ENCODE measurements at places on chromosomes 2 and 18. TPM values are rescaled to one million over a fixed set of nuclear protein-coding genes. Genes with fewer than 3 reads are reported as not detected.
A peak's percentile ranks its signal among the peaks of the same experiment; 100 is the strongest.

- no peak for DNase-seq
These were observed 70.7 kb downstream of the CABYR start for GRCh38 chr18:24209558-24209957.

DNA sequence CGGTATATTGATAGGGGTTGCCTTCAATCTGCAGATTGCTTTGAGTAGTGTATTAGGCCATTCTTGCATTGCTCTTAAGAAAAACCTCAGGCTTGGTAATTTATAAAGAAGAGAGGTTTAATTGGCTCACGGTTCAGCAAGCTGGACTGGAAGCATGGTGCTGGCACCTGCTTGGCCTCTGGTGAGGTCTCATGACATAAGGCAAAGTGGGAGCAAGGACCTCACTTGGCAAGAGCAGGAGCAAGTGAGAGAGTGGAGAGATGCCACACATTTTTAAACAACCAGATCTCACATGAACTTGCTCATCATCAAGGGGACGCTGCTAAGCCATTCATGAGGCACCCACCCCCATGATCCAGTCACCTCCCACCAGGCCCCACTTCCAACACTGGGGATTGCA is 4.9 kb downstream of the MAP3K2 start:
- DNase-seq, result no peak

GRCh38 chr18:13374096-13374467 is 155.5 kb downstream of the LDLRAD4 start:
- DNase-seq, result no peak

GRCh38 chr2:224786848-224787247 is 70.7 kb upstream of the CCDC195 start:
- DNase-seq, result no peak

DNA sequence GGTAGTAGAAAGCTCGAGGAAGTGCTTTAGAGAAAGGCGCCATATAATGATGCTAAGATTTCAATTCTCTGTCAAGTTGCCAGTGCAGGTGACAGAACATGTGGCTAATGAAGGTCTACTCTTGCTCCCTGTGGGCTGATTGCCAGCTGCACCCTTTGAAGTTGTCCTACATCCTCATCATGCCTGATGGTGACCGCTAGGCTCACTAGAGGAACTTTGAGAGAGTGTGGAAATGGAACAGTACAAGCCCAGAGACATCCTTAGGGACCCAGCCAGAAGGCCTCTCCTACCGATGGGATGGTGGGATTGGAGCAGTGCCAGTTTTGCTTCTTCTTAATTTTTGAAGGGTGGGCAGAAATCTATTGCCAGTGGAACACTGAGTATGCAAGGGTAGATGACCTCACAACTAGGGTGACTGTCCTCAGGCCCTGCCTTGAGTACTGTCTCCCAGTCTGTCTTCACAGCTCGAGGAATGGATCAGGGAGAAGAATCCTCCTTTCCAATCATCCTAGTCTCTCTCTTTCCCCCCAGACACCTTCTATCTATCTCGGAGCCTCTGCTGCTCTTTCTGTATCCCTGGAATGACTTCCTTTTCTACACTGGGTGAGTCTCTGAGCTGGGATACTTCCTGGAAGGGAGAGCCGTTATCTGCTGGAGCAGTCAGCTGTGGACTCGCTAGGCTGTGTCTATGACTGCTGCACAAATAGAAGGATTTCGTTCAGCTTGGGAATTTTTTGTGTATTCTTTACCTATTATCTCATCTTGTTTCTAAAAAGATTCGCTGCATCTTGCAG is 33.5 kb downstream of the LGALSL start:
- no peak for DNase-seq

GRCh38 chr2:15425712-15426111 is 135.4 kb downstream of the NBAS start:
- no peak for DNase-seq

DNA sequence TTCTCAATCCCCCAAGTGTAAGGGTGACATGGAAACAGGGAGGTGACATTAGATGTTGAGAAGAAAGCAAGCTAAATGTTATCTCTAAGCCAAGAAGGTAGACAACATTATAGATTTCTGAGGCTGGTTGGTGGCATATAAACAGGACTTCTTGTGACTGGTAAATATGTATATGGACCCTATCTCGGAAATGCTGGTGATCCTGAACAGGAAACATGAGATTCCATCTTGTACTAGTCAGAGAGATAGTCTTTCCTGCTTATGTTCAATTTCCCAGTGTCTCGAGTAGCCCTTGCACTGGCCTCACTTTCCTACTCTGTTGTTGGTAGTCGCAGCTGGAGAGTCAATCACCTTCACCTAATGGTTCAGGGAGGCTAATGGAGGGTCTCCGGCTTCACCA is 26.8 kb downstream of the MOGAT1 start:
- DNase-seq, result no peak

GRCh38 chr2:103902347-103902746 is 951.6 kb upstream of the POU3F3 start:
- DNase-seq, result no peak

DNA sequence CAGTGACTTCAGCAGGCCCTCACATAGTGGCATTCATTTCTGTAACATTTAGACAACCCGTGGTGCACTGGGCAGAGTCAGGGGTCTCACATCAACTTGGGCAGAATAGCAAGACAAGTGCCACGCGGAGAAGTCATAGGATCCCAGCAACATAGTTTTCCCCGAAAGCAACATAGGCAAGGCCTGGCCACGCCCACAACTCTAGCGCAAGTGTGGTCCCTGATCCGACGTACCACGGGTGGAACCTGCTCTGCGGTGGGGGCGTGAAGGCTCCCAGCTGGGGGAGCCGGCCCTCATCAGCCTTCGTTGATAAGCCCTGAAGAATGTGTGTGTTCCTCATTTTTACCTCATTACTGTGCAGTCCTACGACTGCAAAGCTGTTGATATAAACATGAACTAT is 261.2 kb downstream of the EIPR1 start:
- no peak for DNase-seq

GRCh38 chr18:54130631-54131030 is 93.8 kb downstream of the MBD2 start:
- DNase-seq, result no peak

- no peak for DNase-seq
These were observed 81.0 kb upstream of the RBMS1 start for GRCh38 chr2:160574468-160575140.

DNA sequence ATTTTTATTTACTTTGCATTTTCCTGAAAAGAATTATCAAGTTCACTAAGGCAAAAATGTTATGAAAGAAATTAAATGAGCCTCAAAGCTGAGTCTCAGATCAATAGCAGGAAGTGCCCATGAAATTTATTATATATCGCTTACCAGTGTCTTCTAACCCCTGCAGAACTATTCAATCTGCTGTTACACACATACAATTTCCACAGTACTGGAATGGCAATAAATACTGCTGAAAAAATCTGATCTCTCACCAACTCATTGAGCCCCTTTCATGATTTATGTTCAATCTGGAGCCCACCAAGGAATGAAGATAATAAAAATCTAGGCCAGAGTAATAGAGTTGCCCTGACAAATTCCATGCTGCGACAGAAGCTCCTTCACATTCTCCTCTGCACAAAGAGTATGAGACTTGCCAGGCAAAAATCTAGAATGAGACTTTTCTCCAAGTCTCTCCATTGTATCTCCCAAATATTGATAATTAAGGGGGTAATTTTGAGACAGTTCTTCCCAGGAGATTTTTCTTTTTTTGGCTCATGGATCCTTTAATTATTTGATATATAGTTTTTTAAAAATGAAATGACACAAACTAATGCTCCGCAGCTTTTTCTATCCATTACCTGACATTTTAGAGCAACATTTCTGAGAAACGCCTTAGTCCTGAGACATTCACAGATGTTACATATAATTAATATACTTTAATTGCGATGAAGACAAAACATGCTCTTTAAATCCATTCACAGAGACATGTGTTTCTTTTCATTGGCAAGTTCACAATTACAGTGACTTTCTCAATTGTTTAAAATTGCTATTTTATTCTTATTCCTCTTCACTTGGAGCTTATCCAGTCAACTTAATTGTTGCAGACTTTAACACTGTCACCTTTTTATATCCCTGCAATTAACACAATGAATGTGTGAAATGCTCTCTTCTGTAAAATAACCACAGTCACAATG is 1020.4 kb downstream of the CBLN2 start:
- DNase-seq, result no peak

GRCh38 chr2:178419123-178419522 is 31.9 kb downstream of the PRKRA start:
- no peak for DNase-seq

GRCh38 chr2:221629468-221629867 is 57.4 kb upstream of the EPHA4 start:
- no peak for DNase-seq

DNA sequence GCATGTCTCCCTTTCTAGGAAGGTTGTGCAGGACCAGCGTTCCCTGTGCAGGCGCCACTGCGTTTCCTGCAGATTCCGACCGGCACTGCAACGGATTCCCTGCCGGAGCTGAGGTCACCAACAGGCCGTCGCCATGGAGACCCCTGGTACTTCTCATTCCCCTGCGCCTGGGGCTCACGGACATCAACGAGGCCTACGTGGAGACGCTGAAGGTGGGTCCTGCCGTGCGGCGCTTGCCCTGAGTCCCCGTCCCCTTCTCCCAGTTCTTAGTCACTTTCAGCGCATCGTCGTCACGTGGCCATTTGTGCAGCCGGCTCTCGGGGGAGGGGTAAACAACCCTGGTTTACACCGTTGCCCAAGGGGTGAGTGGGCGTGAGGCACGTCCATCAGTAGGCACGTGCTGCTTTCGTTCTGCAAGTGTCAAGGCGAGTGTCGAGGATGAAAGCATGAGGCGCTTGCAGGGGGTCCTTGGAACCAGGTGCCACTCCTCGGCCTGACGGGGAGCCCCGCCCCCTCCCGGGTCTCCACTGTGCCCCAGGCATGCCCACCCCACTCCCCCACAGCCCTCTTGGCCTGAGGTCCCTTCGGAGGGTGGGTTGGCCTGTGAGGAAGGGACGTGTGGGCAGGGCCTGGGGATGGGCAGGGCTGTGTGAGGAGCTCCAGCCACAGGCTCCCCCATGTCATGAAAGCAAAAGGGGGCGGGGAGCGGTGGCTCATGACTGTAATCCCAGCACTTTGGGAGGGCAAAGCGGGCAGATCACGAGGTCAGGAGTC is 19.8 kb downstream of the DTYMK start:
- no peak for DNase-seq

GRCh38 chr18:63837590-63837989 is 49.9 kb upstream of the SERPINB2 start:
- DNase-seq, result no peak

- no peak for DNase-seq
These were observed 124.7 kb upstream of the ZNF516 start for GRCh38 chr18:76619621-76620315.

DNA sequence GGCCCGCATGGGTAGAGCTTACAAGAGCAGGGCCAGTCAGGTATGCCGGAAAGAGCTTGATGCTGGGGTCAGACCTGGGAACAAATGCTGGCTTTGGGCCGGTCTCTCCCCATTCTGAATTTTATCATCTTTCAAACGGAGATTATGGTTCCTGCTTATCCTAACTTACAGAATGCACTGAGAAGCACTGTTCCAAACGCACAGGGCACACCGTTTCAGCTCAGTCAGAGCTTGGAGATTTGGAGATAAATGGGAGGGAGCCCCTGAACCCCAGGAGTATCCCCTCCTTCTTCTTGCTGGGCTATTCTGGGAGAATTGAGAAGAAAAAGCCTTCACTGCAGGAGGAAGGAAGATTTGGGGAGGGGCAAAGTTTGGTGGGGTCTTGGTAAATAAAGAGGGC is 169.4 kb downstream of the DDX1 start:
- no peak for DNase-seq

DNA sequence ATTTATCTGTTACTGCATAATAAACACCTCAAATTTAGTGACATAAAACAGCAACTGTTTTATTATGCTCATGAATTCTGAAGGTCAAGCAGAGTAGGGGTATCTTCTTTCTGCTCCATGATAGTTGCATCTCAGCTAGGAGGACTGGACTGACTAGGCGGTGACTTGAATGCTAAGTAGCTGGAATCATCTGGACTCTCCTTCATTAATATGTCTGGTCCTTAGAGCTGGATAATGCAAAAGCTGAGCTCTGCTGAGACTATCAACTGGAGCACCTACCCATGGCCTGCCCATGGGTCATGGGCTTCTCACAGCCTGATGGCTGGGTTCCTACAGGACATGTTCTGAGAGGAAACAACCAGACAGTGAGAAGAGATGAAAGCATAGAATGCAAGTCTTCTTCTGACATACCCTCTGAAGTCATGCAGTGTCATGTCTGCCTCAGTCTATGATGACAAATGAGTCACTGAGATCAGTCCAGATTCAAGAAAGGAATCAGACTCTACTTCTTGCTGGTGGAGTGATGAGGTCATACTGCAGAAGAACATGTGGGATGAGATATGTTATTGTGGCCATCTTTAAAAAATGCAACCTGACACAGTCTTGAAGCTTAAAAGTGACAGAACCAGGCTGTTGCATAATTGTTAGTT is 174.2 kb upstream of the OSR1 start:
- no peak for DNase-seq

GRCh38 chr2:221426929-221427328 is 145.2 kb downstream of the EPHA4 start:
- DNase-seq, result no peak

GRCh38 chr2:11477994-11478393 is 12.0 kb upstream of the E2F6 start:
- DNase-seq, result peak; percentile 85

The GPR39 gene
- total RNA-seq, result 0.49 TPM

The NOSTRIN gene
- total RNA-seq, result 10.0 TPM

The FHL2 gene
- total RNA-seq, result 11.6 TPM

The VWA3B gene
- not detected for total RNA-seq

The SMAD7 gene
- 2.1 TPM for total RNA-seq

The SETBP1 gene
- total RNA-seq, result 2.5 TPM

The TWIST2 gene
- 13.6 TPM for total RNA-seq

The PJVK gene
- 1.0 TPM for total RNA-seq

The CRYBA2 gene
- not detected for total RNA-seq

The ZRANB3 gene
- total RNA-seq, result 16.5 TPM

The PARD6G gene
- total RNA-seq, result 3.5 TPM

The ECEL1 gene
- total RNA-seq, result 2.8 TPM

The BMP10 gene
- not detected for total RNA-seq

The LRATD1 gene
- total RNA-seq, result 2.6 TPM

Data from NCI-H460 (cell line).